Karpas-422 (cell line): ENCODE measurements at places on chromosomes 2 and 18.

GRCh38 chr18:30527226-30527625 is 515.3 kb downstream of the DSC3 start:
- no peak for DNase-seq

GRCh38 chr18:23723121-23723520 is 33.9 kb downstream of the LAMA3 start:
- no peak for DNase-seq

DNA sequence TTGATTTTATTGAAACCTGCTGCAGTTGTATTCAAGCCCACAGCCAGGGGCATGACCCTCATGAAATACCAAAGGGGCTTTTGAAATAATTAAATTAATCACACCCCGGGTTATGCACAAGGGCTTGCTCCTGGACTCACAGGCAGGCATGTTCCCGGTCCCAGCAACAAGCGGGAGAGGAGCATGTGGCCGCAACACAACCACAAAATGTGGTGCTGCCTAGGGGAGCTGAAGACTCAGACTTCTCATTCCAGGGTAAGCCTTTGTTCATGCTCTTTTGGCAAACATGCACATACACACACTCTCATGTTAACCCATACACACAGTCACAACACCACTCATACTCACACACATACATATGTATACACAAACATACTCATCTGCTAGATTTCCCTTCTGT is 233.7 kb upstream of the SMAD2 start:
- DNase-seq: no peak

GRCh38 chr2:150097901-150098531 is 389.5 kb downstream of the RND3 start:
- no peak for DNase-seq

GRCh38 chr2:231152800-231153557 is 28.1 kb upstream of the HTR2B start:
- DNase-seq: no peak

DNA sequence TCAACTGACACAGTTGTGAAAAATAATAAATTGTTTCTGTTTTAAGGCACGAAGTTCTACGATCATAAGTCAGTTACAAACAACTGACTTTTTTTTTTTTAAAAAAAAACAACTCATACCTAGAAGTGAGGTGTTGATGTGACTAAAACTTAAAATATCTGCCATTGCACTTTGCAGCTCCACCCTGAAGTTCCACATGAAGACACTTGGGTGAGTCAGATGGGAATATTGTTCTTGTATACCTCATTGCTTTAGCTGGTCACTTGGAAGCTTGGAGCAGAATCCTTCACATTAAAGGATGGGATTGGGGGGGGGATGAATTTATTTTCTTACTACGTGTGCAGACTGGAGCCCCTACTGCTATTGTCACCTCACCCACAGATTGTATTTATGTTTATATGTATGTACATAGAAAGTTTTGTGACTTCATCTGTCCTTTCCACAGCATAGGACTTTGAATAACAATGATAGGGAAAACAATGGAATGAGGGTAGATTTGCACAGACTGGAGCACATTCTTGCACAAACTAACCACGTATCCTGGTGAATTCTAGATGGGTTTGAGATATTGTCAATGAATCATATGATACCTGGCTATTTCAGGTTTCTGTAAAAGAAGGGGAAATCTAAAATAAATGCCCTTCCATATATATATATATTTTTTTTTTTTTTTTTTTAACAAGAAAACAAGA is 57.9 kb upstream of the ARHGAP15 start:
- no peak for DNase-seq

DNA sequence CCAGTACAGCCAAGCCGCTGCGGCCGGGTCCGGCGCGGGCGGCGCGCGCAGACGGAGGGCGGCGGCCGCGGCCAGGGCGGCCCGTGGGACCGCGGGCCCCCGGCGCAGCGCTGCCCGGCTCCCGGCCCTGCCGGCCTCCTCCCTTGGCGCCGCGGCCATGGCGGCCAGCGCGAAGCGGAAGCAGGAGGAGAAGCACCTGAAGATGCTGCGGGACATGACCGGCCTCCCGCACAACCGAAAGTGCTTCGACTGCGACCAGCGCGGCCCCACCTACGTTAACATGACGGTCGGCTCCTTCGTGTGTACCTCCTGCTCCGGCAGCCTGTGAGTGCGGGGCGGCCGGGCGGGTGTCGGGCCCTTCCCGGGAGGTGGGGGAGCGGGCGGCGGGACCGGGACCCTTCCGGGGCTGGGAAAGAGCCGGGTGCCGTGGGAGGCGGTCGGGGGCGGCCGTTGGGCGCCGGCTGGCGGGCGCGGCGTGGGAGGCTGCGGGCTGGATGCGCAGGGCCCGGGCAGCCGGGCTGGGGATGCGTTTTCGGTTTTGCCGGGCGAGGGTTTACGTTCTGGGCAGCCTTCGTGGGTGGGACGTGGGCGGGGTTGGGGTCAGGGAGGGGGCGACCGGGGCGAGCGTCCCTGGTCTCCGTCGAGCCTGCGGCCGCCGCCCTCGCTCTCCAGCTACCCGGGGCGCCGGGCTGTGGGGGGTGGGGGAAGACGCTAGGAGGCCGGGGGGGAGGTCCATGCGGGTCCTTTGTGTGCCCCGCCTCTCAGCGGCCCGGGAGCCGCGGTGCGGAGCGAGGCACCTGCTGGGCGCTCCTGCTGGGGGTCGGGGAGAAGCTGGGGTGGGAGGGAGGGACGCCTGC is 537 bp downstream of the AGFG1 start:
- peak; percentile 75 for DNase-seq

GRCh38 chr2:105406221-105406620 is 7.4 kb upstream of the FHL2 start:
- DNase-seq: no peak

GRCh38 chr18:55775972-55776371 is 188.0 kb upstream of the TCF4 start:
- DNase-seq: no peak

- DNase-seq: no peak
Observed at GRCh38 chr2:125526093-125526492, 1129.9 kb upstream of the GYPC start.

- peak; percentile 84 for DNase-seq
Observed at GRCh38 chr18:31819106-31819924, 58.6 kb upstream of the SLC25A52 start.

DNA sequence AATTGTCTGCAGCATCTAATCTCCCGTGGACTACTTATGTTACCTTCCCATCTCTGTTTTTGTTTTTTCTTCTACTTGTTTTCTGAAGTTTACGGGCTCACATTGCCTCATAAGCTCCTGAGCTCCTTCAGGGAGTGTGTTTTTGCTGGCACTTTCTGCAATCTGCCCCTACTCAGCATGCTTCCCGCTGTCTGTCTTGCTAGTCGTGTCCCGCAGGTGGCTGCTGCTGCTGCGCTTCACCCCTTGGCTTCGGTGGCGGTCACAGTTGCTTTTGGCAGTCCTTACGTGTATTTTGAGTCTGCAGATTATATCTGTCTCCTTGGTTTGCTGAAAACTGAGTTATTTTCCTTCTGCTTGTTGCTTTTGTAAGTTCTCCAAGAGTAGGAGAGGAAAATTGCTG is 37.3 kb downstream of the FER1L5 start:
- no peak for DNase-seq

GRCh38 chr2:9548506-9548905 is 7.1 kb downstream of the ADAM17 start:
- DNase-seq: peak; percentile 67

- no peak for DNase-seq
Observed at GRCh38 chr18:74197705-74198341, 49.5 kb downstream of the TIMM21 start.

GRCh38 chr18:12540751-12541150 is 117.2 kb downstream of the SPIRE1 start:
- no peak for DNase-seq

DNA sequence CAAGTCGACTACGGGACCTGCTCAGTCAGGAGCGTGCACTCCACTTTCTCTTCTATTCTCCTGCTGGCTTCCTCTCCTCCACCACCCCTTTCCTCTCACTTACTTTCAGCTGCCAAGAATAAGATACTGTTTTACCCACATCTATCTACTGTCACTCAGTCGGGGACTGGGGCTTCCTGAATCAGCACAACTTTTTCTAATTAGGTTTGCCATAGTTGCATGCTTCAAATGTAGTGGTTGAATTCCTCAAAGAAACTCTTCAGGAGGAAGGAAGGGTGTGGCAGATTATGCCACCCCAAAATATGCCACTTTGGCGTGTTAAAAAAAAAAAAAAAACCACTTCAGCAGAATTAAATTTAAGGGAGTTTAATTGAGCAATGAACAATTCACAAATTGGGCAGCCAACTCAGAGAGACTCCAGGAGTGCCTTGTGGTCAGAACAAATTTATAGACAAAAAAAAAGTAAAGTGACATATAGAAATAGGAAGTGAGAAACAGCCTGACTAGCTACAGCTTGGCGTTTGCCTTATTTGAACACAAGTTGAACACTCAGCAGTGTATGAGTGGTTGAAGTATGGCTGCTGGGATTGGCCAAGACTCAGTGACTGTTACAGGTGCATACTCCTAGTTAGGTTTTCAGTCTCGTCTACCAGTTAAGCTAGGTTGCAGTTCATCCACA is 32.5 kb upstream of the RMDN2 start:
- peak; percentile 51 for DNase-seq

DNA sequence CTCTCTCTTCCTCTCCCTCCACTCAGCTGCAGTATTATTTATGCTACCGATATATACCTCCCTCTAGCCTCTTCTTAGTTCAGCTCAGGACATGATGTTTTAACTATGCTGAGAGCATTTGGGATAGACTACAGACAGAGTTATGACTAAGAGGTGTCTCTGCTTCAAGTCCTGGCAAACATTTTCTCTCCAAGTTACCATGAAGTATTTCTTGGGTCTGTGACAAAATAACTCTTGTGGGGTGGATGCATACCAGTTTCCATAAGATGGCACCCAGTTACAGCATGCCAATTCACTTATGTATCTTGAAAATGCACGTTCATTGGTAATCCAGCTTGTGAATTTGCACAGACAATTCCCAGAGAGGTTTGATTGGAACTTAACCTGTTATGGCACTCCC is 737.6 kb downstream of the SLC4A3 start:
- no peak for DNase-seq

DNA sequence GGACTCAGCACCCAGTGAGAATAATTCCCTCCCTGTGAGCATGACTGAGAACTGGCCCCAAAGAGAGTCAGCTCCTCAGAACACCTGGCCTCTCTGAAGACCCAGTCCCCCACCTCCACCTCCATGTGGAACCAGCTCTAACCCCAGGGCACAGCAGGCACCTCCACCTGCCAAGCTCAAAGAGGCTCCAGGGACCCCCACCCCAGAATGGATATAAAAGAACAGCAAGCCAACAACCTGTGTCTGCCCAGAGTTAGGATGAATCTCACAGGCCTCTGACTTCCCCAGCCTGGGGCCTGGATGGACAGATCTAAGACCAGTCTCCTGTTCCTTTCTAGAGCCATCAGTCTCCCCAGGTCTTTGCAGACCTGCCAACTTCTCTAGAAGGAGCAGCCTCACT is 498.5 kb downstream of the EIPR1 start:
- DNase-seq: no peak

- DNase-seq: no peak
Observed at GRCh38 chr2:174781996-174782395, 17.7 kb upstream of the CHRNA1 start.

- no peak for DNase-seq
Observed at GRCh38 chr18:9329471-9329870, 5.1 kb upstream of the TWSG1 start.

DNA sequence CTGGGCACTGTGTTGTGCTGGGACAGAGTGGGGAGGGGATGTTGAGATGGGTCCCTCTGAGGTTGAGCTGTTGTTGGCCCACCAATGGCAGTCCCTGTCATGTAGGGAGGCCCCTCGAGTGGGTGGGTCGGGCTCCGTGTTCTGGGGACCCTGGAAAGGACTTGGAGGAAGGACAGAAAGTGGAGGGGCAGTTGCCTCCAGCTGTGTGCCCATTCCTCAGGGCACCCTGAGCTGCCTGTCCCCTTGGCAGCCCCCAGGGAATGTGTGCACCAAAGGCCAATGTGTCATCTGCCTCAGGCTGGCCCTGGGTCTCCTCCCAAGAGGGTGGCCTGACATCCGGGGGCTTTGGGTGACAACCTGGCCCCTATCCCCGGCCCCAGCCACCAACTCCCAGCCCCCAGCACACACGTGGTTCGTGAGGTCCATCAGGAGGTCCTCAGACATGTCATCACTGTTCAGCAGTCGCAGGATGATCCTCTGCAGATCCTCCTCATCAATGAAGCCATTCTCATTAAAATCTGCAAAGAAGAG is 57.7 kb downstream of the CIB4 start:
- no peak for DNase-seq

DNA sequence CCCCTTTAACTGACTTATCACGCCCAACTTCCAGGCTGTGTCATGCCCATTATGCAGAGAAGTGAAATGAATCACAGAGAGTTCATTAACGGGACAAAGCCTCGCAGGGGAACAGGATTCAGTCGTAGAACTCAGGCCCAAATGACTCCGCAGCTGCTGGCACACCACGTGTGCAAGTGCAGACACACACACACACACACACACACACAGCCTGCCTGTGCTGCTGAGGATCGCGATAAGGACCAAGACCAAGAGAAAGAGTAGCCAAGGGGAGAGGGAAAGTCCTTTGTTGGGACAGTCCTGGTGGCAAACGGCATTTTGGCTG is 90.0 kb upstream of the TAF1B start:
- DNase-seq: peak; percentile 53

- no peak for DNase-seq
Observed at GRCh38 chr18:9918016-9918680, 4.3 kb downstream of the VAPA start.

DNA sequence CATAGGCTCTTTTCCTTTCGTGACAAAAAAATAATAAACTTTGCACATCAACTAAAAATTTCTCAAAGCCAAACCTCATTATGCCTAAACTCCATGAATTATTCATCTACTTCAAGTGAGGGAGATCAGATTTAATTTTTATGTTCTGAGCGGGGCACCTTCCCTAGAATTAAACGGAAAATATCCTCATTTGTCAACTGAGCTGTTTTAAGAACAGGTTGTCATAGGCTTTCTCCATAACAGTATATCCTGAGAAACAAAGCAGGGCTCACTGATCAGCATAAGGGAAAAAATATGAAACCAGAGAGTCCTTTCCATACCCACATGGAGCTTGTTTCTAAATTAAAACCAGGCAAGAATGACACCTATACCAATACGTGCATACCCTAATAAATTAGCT is 131.5 kb upstream of the CHAC2 start:
- no peak for DNase-seq

DNA sequence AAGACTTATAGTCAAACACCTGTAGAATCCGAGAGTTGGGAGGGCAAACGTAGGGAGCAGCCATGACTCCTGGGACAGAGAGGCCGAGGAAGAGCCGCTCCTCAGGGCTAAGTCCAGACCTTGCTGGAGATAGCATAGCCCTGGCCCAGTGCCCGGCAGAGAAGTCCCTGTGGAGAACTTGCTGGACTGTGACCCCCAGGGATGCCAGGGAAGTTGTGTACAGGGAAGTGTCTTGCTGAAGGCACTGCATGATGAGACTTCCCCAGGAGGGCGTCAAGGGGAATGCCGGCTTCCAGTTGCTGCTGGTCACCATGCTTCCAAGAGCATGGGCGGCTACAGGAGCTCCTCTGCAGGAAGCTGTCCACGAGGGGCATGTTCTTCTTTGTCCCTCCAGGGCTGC is 8.6 kb upstream of the CNDP1 start:
- DNase-seq: no peak
